ENCODE measurements at places on chromosomes 5 and 9.

- DNase-seq: no peak
Measured at GRCh38 chr5:146068206-146068605, 37.2 kb downstream of the PLAC8L1 start.

- DNase-seq: no peak
Measured at GRCh38 chr9:130101915-130102314, 48.2 kb downstream of the GPR107 start.

DNA sequence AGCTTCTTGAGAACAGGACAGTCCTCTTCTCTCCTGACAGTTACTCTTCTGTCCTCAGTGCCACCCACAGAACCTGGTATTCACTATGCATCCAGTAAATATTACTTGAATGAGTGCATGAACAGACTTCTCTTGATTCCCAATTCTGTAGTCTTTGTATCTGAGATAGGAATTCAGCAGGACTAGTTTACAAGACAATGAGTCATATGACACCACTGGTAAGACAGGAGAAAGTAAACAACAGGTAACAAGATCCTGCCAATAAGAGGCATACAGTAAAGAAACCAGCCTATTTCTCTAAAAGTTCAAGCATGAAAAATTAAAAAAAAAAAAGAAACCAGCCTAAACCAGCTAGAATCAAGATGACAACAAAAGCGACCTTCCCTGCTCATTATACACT lies 6.2 kb downstream of the ZNF883 start:
- DNase-seq: no peak

GRCh38 chr5:35285011-35285410 lies 54.7 kb upstream of the PRLR start:
- no peak for DNase-seq

- no peak for DNase-seq
Measured at GRCh38 chr9:32468740-32469139, 57.3 kb downstream of the RIGI start.

GRCh38 chr5:158898185-158899177 lies 201.2 kb downstream of the EBF1 start:
- DNase-seq: no peak

DNA sequence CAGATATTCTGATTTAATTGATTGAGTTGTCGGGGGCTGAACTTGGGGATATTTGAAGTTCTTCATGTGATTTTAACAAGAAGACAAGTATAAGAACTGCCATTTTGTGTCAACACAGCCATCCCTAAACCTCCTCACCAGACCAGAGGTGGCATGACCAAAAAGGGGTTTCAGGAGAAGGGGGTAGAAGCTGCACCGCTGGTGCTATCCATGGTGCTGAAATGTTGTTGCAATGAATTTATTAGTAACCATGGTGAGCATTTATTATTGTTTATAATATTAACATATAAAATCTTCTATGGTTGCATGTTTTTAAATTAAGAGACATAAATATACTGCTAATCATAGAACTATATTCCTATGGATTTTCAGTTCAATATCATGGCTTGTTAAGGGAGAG lies 72.3 kb downstream of the GNA14 start:
- DNase-seq: peak; percentile 44

DNA sequence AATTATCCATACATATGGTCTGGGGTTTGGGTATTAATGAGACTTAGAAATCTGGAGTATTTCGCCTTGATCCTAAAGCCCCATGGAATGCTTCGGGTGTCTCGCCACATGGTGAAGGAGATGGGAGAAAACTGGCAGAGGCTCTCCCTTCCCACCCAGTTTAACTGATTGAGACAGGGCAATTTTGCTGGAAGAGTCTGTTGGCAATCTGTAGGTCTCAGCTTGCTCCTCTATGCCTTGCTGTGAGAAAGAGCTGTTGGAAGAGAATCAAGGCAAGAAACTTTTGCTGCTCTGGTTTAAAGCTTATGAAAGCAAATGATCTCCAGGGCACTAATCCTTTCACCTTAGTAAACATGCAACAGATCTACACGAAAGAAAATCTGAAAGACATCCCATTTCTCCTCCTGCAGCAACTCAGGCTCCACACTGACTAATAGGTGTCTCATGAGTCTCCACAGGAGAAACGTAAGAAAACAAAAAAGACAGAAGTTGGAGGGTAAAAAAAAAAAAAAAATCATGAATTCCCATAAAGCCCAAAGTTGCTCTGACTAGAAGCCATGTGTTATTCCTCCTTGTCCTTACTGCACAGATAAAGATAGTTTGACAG lies 369.9 kb downstream of the EFNA5 start:
- no peak for DNase-seq

DNA sequence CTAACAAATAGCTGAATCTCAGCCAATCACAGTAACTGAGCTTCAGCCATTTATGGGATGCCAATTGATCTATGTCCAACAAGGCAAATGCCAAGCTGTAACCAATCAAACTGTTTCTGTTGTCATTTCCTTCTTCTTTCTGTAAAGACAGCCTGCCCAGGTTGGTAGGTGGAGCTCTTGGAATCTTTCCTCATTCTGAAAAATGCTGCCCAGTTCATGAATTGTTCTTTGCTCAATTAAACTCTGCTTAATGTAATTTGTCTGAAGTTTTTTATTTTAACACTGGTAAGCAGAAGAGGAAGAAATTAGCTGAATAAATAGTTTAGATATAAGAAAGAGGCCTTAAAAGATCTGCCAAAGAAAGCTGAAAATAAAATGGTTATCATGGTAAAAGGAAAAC lies 1235.6 kb downstream of the EFNA5 start:
- no peak for DNase-seq

GRCh38 chr5:153511622-153512021 lies 21.2 kb downstream of the GRIA1 start:
- DNase-seq: no peak

- no peak for DNase-seq
Measured at GRCh38 chr5:28369418-28369817, 1331.0 kb upstream of the CDH9 start.

- no peak for DNase-seq
Measured at GRCh38 chr5:40277161-40277906, 402.4 kb upstream of the PTGER4 start.

GRCh38 chr9:20313415-20313814 lies 308.9 kb downstream of the MLLT3 start:
- DNase-seq: no peak

DNA sequence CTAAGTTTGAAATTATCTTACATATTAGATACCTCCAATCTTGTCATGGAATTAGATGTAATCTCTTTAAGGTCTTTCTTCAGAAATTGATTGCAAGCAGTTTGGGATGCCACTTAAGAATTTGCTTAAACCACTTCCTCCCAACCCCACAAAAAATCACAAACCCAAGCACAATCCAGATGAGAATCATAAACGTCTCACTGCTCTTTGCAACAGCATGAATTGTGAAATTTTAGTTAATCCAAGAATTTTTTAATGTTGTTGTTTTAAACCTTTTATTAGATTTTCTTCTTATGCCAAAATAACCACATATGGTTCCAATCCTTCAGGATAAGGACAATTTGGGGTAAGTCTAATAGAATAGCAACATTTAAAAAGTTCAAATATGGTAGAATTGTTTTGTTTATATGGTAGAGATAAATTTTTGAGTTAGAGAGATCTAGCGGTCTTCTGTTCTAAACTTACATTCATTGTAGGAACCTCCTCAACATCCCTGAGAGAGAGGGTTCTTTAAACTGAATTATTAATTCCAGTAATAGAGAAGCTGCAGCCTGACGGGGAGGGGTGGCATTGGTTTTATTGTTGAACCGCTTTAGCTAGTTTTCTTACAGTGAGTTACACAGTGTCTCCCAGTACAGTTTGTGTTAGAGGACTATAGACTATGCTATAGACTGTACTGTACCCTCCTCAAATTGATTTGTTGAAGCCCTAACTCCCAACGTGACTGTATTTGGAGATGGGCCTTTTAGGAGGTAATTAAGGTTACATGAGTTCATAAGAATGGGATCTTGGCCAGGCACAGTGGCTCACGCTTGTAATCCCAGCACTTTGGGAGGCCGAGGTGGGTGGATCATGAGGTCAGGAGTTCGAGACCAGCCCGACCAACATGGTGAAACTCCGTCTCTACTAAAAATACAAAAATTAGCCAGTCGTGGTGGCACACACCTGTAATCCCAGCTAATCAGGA lies 24.8 kb upstream of the IL6ST start:
- peak; percentile 65 for DNase-seq

GRCh38 chr5:76999451-76999850 lies 30.8 kb upstream of the AGGF1 start:
- no peak for DNase-seq

GRCh38 chr9:134226221-134226930 lies 62.0 kb upstream of the RNU6ATAC start:
- DNase-seq: no peak

DNA sequence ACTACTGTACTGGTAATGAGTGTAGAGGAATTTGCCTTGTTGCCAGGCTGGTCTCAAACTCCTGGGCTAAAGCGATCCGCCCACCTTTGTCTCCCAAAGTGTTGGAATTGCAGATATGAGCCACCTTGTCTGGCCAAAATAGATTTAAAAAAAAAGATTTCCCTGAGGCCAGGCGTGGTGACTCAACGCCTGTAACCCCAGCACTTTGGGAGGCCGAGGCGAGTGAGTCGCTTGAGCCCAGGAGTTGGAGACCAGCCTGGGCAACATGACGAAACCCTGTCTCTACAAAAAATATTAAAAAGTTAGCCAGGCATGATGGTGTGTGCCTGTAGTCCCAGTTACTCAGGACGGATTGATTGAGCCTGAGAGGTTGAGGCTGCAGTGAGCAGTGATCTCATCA lies 62.5 kb downstream of the IPO11 start:
- no peak for DNase-seq

GRCh38 chr5:30498972-30499371 lies 694.5 kb upstream of the CDH6 start:
- DNase-seq: no peak

DNA sequence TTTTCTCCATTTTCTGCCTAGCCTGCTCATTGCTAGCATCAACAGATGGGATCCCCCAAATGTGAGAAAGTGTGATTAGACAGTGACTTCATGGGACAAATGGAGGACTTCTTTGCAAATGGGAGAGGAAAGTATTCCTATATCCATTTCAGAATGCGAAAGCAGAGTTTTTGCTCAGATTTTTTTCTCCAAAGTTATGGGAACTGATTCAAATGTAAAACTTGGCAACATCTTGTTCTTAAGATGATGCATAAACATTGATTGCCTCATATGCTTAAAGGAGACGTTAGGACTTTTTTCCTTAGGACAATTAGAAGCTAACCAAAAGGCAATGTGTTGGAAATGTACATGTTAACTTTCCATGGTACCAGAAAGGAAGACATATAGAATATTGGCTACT lies 704.3 kb upstream of the ZNF608 start:
- no peak for DNase-seq

GRCh38 chr9:29311221-29311620 lies 1737.9 kb upstream of the C9orf72 start:
- DNase-seq: no peak

DNA sequence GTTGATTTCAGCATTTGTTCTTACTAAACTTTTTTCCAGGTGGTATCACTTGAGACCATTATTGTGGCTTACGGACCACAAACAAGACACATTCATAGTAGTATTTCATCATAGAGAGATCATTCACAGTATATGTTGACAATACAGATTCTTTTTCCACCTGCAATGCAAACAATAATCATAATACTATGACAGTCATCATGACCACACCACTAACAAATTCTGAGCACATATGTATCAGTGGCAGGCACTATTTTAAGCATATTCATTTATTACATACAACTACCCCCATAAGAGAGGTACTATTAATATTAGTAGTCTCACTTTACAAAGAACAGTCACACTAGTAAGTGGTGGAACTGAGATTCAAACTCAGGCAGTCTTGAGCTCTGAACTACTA lies 31.0 kb upstream of the C9orf40 start:
- no peak for DNase-seq

- no peak for DNase-seq
Measured at GRCh38 chr5:71483355-71483754, 27.9 kb downstream of the BDP1 start.

DNA sequence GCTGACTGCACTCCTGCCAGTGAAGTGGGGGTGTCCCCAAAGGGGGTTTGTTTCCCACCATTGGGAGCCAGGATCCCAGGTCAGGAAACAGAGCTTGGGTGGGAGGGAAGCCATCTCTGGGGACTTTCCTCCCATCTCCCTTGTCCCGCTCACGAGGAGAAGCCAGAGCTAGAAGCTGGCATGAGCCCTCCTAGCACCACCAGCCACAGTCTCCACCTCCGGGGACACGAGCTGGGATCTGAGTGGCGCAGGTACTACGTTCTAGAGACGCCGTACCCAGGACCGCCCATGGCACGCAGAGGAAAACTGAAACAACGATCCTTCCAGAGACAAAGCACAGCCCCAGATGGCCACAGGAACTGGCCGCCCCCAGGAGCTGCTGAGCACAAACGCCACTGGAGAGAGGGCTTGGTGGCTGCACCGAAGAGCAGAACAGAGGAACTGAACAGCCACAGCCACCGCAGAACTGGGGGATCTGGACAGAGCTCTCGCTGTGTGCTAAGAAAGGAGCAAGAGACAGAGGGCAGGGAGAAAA lies 29.8 kb downstream of the ADAMTS2 start:
- DNase-seq: no peak

DNA sequence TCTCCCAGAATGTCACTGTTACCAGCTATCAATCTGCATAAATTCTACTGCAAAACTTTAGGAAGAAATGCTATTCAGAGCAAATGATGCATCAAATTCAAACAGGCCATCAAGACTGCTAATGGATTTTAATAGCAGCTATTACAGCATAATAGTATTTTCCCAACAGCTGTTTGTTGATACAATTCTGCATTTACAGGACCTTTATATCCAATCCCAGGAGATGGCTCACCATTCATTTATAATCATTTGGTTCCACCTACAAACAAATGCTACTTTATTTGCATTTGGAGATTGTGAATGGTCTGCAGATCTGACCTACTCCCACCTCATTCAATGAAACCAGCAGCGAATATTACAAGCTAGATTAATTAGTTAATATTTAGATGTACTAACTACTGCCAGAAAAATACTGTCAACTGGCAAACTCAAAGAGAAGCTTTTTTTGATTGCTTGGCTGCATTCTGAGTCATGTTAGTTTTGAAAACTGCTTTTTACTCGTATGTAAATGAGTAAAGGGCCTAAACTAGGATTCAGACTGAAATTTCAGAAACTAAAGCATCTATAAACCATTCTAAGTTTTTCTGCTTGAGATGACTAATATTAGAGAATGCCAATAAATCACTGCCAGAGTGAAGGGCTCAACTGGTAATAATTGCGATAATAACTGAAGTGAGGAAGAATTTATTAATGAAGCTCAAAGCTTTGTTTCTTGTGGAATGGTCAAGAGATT lies 7.1 kb upstream of the PCA3 start:
- DNase-seq: no peak

- DNase-seq: no peak
Measured at GRCh38 chr5:157342822-157343402, 77.0 kb downstream of the CYFIP2 start.

DNA sequence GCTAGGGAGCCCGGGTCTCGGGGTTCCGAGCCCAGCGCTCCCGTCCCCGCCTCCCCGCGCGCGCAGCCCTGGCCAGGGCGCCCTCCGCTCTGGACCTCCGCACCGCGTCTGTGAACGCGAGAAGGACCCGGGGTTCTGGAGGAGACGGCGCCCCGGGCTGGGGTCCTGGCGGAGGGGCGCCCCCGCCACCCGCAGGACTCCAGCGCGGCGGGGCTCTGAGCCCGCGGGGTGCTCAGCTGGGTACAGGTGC lies 431 bp downstream of the TMOD1 start:
- no peak for DNase-seq

Measured in Jurkat, Clone E6-1 (cell line).